ENCODE measurements at places on chromosomes 3 and 15.

- DNase-seq = no peak
Measured at GRCh38 chr3:50171540-50172301, 16.6 kb downstream of the SEMA3F start.

DNA sequence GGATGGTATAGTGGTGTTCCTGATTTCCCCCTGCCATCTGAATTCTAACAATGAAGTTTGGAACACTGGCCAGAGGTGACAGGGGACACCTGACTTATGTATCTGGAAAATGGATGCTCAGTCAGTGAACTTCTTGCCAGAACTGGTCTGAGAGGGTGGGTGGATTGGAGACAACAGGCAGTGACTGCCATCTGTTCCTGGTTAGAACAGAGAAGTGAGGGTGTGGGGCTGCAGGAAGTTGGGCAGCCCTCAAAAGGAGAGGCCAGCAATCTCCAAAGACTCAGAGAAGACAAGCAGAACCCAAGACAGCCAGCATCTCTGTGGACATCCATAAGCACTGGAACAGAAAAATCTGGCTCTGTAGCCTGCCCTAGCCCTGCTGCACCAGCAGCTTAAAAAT, 50.5 kb downstream of the ANP32A start:
- no peak for DNase-seq

DNA sequence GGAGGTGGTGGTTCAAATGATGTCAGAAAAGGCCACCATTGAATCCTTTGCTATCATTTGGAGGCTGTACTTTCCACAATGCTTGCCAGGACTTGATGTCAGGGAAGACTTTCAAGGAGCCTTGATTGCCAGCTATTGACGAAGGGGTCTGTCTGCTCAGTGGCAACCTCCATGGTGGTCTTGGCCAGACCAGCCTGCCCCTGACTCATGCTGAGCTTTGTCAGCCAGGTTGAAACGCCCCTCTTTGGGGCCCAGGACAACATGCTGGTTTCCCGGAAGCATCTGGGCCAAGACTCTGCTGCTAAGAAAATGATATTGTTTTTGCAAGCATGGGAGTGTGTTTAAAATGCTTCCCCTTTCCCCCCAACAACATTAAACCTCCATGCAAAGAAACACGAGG, 26.7 kb downstream of the CGNL1 start:
- no peak for DNase-seq

DNA sequence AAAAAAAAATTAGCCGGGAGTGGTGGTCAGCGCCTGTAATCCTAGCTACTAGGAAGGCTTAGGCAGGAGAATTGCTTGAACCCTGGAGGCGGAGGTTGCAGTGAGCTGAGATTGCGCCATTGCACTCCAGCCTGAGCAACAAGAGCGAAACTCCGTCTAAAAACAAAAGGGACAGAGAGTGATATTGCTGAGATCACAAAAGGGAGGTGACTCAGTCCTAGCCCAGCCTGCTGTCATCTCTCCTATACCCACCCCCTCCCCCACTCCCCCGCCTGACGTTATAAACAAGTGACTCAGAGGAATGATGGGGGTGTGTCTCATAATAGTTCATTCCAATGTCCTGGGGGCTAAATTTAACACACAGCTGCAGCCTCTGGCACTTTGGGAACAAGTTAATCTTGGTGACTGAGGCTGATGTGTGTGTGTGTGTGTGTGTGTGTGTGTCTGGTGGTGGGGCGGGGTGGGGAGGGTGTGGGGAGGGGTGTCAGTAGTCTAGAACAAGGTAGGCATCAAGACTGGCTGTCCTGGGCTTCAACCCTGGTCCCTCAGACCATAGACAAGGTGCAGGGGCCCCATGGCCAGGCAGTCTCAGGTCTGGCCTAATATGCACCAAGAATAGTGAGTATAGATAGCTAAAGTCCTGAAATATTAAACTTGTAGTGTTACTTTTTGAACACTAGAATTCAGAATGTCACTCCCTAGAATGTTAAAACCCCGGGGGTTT, 1.3 kb upstream of the KLHL40 start:
- DNase-seq = no peak

DNA sequence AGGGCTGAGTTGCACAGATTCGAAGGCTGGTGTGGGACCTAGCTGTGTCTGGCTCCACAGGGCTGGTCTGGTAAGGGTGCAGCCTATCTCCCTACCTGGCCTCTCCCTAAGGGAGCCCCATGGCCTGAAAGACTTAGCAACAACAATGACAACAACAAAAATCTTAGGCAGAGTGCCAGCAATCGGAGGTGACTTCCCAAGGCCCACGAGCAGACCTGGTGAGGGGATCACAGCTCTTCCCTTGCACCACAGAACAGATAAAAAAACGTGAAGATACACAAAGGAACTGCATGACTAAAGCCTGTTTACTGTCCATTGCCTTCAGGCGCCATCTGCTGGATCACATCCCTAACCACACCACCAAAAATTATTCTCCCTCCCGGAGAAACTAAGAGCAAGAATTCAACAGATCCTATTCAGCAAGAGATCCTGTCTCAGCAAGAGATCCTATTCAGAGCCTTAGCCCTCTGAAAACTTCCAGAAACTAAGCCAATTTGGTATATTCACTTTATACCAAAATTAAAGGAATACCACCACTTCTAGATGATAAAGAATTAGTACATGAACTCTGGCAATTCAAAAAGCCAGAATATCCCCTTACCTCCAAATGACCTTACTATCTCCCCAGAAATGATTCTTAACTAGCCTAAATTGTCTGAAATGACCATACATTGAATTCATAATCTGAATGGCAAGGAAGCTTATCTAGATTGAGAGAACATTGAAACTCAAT, 24.1 kb upstream of the OR5K4 start:
- peak; percentile 23 for DNase-seq

DNA sequence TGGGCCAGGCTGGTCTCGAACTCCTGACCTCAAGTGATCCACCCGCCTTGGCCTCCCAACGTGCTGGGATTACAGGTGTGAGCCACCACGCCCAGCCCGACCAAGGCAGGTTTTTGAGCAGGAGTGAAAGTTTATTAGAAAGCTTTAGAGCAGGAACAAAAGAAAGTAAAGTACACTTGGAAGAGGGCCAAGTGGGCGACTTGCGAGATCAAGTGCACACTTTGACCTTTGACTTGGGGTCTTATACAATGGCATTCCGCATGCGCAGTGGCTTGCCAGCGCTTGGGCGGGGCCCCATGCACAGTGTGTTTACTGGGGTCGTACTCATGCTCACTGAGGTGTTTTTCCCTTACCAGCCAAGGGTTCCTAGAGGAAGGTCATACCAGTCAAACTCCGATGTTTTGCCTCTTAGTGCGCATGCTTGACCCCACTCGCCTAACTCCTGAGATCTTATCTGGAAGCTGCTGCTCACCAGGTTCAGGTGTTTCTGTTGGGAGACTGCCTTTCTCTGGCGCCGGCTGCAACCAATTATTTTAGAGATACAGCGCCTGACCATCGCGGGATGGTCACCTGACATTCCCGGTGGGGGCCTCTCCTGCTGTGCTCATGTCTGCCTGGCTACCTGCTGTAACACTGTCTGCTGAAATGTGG, 46.9 kb upstream of the FLNB start:
- DNase-seq = no peak

- no peak for DNase-seq
Measured at GRCh38 chr15:63146684-63147083, 10.6 kb downstream of the RPS27L start.

GRCh38 chr15:70281811-70282307, 184.1 kb upstream of the TLE3 start:
- no peak for DNase-seq

DNA sequence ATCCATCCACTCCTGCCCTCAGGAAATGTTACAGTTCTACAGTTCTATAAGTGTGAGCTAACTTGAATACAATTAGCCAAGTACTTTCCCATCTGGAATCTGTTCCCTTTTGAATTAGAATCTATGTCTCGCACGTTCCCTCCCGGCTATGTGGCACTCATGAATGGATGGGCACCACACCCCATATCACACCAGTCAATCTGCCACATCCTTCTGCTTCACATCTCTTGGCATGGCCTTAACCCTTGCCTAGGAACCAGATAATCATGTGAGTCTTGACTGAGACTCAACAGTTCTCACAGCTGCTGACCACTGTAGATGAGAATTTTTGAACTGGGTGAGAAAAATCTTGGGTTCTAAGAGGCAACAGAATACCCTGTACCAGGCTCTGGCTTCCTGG, 180.2 kb downstream of the TNIK start:
- DNase-seq = no peak

- no peak for DNase-seq
Measured at GRCh38 chr3:174253940-174254339, 605.2 kb upstream of the NAALADL2 start.

GRCh38 chr3:189630767-189631372, 319 bp upstream of the TP63 start:
- no peak for DNase-seq

DNA sequence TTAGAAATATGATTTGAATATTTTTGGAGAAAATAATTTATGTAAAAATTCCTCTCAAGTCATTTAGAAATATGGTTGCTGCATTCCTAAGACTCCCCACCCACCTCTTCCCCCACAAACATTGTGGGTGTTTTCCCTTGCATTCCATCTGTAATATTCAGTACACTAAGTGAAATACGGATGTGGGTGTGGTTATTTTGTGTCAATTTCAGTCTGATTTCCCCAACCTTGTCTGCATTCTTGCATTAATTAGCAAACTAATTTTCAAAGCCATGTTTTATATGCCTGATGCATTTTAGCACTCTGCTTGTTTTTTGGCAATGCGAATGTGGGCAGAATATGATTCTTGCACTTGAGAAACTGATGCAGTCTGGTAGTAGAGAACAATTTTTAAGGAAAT, 408.3 kb upstream of the RGMA start:
- no peak for DNase-seq

DNA sequence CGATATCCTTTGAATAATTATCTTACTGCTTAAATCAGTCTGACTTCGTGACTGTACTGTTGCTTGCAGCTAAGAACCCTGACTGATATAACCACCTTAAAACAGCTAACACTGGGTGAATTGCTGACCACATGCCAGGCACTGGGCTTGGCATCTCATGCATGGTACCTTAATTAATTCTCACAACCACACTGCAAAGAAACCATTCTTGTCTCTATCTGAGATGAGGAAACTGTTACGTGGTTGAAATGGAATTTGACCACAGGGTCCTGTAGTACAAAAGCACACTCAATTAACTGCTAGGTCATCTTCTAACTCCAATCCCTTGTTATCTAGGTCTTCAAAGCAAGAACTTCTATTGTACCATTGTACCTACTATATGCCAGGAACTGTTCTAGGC, 92.7 kb upstream of the PRICKLE2 start:
- DNase-seq = no peak

- no peak for DNase-seq
Measured at GRCh38 chr15:41958002-41958420, 14.3 kb downstream of the EHD4 start.

- DNase-seq = no peak
Measured at GRCh38 chr15:81297603-81298575, 26.1 kb downstream of the STARD5 start.

- no peak for DNase-seq
Measured at GRCh38 chr15:31352911-31353811, 26.5 kb downstream of the KLF13 start.

GRCh38 chr3:124336067-124336656, 344.2 kb upstream of the ROPN1 start:
- no peak for DNase-seq

DNA sequence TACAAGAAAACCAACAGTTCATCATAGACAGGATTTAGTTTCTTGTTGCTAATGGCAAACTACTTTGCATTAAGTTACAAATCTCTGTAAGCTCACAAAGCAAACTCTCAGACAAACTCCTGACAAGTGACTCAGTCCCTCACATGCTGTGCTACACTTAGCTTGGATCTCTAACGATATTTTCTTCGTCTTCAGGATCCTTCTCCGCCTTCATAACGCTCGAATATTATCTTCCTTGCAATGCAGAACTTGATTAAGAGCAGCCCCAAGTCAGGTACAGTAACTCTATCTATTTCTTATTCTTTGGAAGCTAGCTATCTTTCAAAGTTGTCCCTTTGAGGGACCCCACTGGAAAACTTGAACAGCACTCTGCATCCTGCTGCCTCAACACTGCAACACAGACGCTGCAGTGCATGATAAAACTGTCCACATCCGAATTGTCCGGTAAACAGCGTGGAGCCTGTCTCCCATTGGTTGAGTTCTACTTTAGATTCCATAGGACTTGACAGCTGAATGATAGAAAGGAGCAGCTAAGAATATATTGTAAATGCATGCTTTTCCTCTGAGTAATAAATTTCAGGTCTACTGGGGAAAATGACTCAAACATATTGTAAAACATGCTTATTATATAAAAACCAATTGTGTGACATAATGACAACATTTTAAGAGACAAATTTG, 61.3 kb downstream of the UACA start:
- DNase-seq = no peak

DNA sequence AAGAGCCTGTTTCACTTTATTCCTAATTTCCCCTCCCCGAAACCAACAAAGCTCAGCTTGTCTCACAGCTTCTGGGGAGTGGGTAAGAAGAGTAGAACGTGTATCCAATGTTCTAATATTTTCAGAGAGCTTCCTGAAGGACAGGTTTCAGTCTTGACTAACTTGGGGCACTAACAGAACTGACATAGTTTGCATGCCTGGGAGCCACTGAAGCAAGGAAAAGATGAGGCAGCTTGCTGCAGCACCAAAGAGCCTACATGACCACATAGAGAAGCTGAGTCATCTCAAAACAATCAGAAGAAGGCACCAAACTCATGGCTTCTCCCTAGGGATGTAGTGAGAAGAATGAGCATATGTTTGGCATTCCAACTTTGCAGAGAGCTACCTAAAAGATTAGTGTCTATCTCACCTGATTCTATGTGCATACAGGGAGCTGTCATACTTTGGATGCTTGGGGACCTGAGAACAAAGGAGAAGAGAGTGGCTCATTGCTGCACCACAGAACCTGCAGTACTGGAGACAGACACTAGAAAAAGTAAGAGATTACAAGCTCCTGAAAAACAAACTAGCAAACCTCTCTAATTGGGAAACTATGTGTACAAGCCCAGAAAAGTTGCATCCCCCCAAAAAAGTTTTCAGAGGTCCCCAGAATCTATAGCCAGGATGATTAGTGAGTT, 86.9 kb downstream of the DCLK3 start:
- DNase-seq = no peak

GRCh38 chr3:71614426-71614825, 30.9 kb upstream of the FOXP1 start:
- no peak for DNase-seq

- no peak for DNase-seq
Measured at GRCh38 chr15:76073554-76073953, 13.8 kb downstream of the TMEM266 start.

DNA sequence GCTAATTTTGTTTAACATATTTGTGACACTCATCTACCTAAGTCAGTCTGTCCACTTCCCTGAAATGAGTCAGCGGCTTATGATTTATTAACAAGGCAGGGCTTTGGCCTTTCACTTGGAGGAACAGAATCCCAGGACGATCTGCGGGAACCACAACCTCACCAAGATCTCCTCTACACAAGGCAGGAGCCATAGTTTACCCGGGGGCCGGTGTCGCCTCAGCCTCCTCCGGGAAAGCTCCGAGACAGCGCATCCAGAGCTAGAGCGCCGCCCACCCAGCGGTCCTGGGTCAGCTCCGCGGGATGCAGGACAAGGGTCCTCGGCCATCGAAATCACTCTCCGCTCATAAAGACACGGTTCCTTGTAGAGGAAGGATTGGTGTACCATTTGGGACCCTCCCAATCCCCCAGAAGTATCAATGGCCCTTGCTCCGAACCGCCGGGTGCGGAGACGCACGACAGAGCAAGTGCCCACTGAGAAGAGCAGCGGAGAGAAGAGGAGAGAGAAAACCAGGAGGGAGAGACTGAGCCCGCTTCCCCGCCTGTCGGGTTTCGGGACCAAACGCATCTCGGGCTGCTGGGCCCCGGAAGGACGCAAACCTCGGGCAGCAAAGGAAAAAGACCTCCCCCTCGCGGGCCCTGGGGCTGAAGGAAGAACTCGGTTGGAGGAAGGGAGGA, 13.1 kb upstream of the ALCAM start:
- no peak for DNase-seq
